ENCODE measurements at places on chromosomes 11 and 22. TPM values are rescaled to one million over a fixed set of nuclear protein-coding genes. Genes with fewer than 3 reads are reported as not detected.

Gene KCTD14
- polyA plus RNA-seq, result 0.18 TPM

Gene LAYN
- polyA plus RNA-seq, result not detected

Gene MMP13
- polyA plus RNA-seq, result not detected

Gene HEPN1
- not detected for polyA plus RNA-seq

Gene RIBC2
- not detected for polyA plus RNA-seq

Gene OR52H1
- polyA plus RNA-seq, result not detected
